ENCODE measurements at places on chromosomes 5 and 9. TPM values are rescaled to one million over a fixed set of nuclear protein-coding genes. Genes with fewer than 3 reads are reported as not detected.

DNA sequence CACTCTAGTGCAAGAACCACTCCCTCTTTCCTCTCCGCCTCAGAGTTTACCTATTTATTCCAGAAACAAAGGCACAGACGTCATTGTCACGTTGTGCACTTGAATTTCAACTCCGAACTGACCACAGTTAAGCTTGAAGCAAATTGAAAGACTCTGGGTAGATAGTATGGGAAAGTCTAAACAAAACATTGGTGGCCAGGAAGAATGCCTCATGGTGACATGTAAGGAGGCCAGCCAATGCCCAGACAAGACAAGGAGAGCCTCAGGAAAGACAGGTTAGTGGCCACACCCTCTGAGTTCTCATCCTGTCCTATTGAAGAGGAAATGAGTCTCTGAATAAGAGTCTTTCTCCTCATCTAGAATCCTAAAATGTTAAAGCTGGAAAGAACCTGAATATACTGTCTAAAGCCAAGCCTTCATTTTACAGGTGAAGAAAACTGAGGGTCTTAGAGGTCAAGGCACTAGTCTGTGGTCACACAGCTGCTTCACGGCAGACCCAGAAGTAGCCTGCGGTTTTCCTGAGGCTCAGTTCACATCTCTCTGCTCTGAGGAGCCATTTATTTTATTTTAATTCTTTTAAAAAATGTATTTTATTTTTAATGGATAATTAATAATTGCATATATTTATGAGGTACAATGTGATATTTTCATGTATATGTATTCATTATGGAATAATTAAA is 30.2 kb downstream of the ZFAND5 start:
- no peak for DNase-seq

GRCh38 chr5:116455061-116455460 is 119.6 kb downstream of the SEMA6A start:
- DNase-seq = peak; percentile 65

DNA sequence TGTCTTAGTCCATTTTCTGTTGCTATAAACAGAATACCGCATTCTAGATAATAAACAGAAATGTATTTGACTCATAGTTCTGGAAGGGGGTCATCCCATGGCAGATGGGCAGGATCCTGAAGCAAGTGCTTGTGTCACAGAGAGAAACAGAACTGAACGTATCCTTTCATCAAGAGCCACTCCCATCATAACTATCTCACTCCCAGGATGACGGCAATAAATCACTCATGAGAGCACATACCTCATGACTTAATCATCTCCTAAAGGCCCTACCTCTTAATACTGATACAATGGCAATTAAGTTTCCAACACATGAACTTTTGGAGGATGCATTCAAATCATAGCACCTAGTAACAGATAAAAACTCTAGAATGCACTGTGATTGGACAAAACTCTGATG is 142.9 kb downstream of the CAMK4 start:
- DNase-seq = no peak

DNA sequence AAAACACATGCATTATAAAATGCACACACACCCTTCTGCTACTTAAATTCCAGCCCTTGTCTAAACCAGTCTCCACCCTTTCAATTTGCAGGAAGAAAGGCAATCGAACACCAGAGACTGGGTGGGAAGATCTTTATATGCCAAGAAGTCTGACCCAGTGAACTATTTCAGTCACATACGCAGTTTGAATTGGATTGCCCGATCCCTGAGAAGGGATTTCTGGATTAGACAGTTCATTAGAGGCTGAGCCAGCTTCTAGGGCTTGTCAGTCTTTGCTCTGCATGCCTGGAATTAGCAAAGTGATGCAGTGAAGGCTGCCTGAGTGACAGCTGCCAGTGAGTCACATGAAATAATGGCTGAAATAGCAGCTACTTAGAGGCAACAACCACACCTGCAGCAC is 159.9 kb downstream of the PPP2R2B start:
- no peak for DNase-seq

- no peak for DNase-seq
These were observed 30.6 kb downstream of the NOTCH1 start for GRCh38 chr9:136515276-136515675.

GRCh38 chr9:34646211-34647083 is at the start of gene GALT:
Gene GALT, plus strand, starts transcription at chr9:34646675. Its CDS starts 30 bp downstream, at chr9:34646705.
- DNase-seq = peak; percentile 89

GRCh38 chr5:68252673-68253623 is 37.4 kb downstream of the PIK3R1 start:
- peak; percentile 91 for DNase-seq

DNA sequence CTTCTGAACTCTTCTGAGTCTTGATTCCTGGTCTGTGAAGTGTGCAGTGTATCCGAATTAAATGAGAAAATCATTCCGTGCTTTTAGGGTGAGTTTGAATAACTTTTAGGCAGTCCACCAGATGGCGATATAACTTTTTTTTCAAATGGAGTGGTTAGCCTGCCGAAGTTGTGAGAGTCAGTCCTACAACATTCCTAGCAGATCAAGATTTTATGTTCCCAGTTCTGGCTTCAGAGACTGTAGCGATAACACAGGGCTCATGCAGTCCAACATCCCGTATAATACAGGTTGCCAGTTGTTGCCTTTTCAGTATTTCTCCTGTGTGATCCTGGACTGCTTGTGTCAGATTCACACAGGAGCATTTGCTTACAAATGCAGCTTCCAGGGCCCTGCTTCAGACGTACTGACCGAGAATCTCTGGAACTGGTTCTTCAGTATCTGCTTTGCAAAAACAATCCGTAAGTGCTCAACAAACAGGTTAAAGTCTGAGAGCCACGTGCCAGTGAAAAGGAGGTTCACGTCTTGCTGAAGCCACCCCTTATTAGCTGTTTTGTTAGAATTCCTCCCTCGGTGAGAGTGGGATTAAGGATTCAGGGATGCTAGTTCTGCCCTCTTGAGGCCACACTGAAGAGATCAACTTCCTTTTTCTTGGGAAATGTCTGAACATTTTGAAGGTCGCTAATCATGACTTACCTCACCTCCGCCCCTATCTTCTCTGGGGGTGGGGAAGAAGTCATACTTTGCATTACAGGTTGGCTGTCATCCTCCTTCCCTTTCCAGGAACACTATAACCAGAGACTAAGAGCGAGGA is 22.8 kb downstream of the SMIM3 start:
- DNase-seq = peak; percentile 85

Gene CAMSAP1
- 12.4 TPM for total RNA-seq

Gene TLR4
- total RNA-seq = 13.8 TPM

DNA sequence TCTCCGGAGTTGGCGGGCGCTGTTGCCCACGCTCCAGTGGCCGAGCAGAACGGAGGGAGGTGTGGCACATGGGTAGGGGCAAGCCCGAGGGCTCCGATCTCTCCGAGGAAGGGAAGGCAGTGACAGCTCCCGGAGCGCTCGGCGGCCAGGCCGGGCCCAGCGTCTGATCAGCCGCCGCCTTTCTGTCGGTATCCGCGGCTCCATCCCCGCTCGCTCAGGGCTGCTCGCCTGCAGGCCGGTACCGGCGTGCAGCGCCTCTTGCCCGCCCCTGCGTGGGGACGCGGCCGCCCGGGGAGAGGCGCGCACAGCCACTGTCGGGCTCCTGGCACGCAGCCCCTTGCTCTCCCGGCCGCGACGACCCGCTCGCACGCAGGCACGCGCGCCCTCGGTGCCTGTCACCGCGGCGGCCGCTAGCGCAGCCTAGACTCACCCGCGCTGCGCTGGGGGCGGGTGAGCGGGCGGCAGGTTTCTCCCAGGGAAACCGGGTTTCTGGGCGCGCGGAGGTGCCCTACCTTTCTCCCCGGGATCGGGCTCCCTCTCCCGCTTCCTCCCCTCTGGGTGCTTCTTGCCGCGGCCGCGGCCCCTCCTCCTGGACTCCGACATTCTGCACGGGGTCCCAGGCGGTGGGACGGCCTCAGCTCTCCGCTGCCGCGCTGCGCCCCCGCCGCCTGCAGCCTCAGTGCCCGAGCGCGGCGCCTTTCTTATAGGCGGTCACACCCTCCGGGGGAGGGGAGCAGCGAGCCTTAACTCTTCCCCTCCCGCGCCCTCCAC is 108.4 kb downstream of the PSD2 start:
- peak; percentile 47 for DNase-seq

DNA sequence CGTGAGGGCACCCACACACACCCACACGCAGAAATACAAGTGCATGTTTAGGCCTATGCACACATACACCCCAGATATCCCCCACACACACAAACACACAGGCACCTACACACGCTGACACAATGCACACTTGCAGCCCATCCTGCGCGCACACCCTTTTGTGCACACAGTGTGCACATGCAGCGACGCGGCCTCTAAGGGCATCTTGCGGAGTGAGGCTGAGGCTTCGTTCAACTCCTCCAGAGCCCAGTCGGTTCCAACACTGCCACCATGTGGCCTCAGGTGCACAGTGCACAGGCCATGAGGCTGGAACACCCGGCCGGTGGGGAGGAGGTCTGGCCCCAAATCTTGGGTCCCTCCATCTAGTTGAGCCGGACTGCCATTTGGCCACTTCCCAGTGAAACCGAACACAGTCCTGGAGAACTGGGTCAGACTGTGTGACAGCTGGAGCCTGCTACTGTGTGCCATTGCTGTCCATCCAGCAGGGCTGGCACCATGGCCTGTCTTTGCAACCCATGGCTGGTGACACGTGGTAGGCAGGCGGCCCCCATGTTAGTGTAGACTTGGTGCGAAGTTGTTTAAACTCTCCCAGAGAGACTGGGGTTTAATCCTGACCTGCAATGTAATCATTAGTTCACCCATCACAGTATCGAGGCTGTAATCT is 97.7 kb upstream of the MVB12B start:
- peak; percentile 84 for DNase-seq

- peak; percentile 58 for DNase-seq
These were observed 155.7 kb downstream of the RMI1 start for GRCh38 chr9:84136119-84136868.

Gene CDO1
- 0.89 TPM for total RNA-seq

Gene LRRTM2
- 0.11 TPM for total RNA-seq

DNA sequence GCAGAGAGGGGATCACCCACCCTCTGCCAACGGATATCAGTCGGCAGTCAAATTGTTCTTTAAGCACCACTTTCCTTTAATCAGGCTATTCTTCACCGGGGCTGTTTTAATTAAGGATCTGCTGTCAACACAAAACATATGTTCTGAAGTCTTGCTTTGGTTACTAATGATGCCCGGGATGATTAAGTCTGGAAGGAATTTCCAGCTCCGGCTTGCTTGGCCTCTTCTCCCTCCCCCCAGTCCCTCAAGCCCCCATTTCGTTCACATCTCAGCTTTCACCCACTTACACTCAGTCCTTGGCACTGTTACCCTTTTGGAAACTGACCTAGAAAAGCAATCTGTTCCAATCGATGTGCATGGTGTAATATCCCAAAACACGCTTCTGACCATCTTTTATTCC is 74.7 kb downstream of the MSX2 start:
- peak; percentile 72 for DNase-seq

Measured in GM23248 (cell line).